Astrocyte of the spinal cord (primary cell): ENCODE measurements at places on chromosomes 7 and 10.

GRCh38 chr10:84374455-84374854 is 46.1 kb downstream of the CCSER2 start:
- no peak for DNase-seq

DNA sequence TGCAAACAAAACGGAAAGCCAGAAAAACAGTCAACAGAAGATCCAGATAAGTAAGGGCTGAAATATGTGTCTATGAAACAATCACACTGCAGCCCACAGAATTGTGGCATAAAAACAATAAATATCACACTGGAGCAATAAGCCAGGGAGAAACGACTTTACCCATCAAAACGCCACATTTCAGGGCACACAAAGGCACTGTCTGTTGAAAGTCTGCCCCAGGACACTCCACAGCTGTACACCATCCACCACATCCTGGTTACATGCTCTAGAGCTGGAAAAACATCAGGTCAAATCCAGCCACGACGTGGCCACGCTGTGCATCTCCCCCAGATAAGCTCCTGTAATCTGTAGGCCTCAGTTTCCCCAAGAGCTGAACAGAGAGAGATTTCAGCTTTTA is 88.7 kb downstream of the COBL start:
- DNase-seq, result no peak

DNA sequence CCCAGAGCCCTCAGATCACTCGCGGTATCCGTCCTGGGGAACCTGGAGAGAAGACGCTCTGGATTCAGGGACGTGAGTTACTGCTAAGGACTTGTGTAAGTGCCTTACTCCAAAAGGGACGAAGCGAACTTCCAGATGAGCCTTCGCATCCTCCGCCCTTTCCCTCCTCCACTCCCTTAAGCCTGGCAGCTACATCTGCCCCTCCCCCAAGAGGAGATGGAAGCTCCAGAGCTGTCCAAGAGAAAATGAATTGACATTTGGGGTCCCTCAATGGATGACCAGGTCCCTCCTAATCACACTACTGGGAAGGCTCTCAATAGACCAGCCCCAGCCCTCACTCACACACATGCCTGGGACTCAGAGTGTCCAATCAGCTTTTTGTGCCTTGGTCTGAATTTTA is 31.3 kb upstream of the GDF10 start:
- DNase-seq, result no peak

DNA sequence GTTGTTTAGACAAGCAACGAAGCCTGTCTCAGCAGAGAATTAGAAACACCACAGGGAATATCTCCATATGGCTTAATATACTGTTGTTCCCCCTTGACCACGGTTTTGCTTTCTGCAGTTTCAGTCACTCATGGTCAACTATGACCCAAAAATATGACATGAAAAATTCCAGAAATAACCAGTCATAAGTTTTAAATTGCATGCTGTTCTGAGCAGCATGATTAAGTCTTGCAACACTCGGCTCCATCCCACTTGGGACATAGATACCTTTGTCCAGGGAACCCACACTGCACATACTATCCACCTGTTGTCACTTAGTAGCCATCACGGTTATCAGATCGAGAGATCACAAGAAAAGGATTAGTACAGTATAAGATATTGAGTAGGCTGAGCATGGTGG is 60.7 kb upstream of the FOXK1 start:
- DNase-seq, result no peak

- no peak for DNase-seq
These were observed 375.6 kb upstream of the NUPR2 start for GRCh38 chr7:56491636-56492425.
